ENCODE measurements at places on chromosomes 2 and 18. TPM values are rescaled to one million over a fixed set of nuclear protein-coding genes. Genes with fewer than 3 reads are reported as not detected.

The ALPG gene
- polyA plus RNA-seq: not detected

The THSD7B gene
- 3.4 TPM for polyA plus RNA-seq

DNA sequence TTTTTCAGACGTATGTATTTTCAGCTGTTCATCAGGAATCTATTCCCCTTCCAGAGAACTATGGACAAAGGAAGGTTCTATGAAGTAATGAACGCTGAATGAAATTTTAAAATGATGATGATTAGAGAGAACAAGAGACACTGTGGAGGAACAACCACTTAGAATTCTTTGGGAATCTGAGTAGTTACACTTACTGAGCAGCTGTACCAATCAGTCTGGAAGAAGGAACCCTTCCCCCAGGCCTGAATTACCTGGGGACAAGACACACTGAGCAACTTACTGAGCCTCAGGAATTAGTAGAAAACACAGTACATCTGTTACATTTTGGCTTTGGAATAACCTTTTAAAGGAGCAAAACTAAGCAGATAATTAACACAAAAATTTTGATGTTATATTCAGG is 1.9 kb downstream of the MSTN start:
- DNase-seq: no peak

DNA sequence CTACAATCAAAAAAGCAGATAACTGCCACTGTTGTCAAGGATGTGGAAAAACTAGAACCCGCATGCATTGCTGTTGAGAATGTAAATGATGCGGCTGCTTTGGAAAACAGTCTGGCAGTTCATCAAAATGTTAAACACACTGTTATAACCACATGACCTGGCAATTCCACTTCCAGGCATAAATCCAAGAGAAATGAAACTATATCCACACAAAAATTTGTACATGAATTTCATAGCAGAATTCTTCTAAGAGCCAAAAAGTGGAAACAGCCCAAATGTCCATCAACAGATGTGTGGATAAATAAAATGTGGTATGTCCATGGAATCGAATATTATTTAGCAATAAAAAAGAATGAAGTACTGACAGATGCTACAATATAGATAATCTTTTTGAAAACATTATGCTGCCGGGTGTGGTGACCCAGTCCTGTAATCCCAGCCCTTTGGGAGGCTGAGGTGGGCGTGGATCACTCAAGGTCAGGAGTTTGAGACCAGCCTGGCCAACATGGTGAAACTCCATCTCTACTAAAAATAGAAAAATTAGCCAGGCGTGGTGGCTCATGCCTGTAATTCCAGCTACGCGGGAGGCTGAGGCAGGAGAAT is 32.0 kb downstream of the ERCC3 start:
- no peak for DNase-seq

- DNase-seq: no peak
Measured at GRCh38 chr18:79733986-79734770, 54.6 kb downstream of the CTDP1 start.

- no peak for DNase-seq
Measured at GRCh38 chr2:149489452-149489851, 98.1 kb downstream of the MMADHC start.

GRCh38 chr18:41719808-41720207 is 235.2 kb upstream of the PIK3C3 start:
- no peak for DNase-seq

DNA sequence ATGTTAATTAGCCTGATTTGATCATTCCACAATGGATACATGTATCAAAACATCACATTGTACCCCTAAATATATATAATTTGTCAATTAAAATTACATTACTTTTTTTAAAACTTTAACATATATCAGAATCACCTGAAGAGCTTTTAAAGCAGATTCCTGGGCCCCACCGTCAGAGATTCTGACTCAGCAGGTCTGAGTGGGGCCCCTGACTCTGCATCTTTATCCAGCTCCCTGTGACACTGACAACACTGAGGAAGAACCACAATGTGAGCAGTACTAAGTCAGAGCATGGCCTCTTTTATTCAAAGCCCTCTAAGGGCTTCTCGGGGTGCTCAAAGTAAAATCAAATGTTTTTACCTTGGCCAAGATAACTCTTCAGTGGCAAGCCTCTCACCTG is 9.7 kb downstream of the KIDINS220 start:
- DNase-seq: no peak

- DNase-seq: no peak
Measured at GRCh38 chr2:233141901-233142300, 81.8 kb downstream of the INPP5D start.

GRCh38 chr18:59871711-59872362 is 28.0 kb upstream of the PMAIP1 start:
- no peak for DNase-seq

DNA sequence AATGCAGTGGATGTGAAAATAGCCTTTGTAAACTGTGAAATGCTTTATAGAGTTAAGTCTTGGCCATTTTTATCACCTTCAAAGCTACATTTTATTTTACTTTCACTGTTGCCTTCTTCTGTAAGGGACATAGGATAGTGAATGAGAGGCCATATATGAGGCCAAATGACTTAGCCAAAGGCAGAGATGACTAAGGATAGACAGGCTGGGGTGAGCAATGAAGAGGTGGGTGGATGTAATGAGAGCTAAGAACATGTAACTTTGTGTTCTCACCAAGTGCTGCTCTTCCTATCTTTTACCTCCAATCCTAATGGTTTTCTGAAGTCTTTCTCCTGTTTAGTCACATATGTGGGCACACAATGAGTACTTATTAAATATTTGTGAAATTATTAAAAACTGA is 101.9 kb downstream of the MBD5 start:
- DNase-seq: no peak

Measured in left renal pelvis (tissue), 4 donors.